ENCODE measurements at places on chromosomes 1 and 21.

DNA sequence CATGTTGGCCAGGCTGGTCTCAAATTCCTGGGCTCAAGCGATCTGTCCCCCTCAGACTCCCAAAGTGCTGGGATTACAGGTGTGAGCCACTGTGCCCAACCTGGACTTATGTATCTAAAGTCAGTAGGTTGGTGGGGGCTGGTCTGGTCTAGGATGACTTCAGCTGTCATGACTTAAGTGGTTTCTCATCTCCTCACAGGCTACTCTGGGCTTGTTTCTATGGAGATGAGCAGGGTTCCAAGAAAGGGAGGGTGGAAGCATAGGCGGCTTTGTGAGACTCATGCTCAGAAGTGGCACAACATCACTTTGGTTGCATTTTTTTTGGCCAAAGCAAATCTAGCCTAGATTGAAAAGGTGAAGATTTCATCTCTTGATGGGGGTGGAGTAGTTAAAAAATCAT, 115.9 kb upstream of the IVNS1ABP start:
- DNase-seq, result no peak

DNA sequence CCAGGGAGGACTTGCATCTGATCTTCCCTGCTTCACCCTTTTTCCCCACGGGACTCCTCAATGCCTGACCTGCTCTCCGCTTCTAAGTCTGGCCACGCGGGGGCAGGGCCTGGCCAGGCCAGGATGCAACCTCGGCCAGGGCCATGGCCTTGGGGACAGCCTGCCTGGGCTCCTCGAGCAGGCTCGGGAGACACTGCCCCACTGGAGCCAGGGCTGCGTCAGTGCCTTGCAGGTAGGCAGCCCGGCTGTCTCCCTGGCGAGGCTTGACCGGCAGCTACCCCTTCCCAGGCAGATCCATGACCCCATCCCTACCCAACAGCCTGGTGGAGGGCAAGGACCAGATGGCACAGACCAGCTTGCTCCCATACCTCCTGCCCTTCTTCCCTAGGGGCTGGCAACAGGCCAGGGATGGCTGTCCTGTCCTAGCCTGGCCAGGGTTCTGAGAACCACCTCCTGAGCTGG, 2.7 kb upstream of the PRDM16 start:
- DNase-seq, result peak; percentile 81

DNA sequence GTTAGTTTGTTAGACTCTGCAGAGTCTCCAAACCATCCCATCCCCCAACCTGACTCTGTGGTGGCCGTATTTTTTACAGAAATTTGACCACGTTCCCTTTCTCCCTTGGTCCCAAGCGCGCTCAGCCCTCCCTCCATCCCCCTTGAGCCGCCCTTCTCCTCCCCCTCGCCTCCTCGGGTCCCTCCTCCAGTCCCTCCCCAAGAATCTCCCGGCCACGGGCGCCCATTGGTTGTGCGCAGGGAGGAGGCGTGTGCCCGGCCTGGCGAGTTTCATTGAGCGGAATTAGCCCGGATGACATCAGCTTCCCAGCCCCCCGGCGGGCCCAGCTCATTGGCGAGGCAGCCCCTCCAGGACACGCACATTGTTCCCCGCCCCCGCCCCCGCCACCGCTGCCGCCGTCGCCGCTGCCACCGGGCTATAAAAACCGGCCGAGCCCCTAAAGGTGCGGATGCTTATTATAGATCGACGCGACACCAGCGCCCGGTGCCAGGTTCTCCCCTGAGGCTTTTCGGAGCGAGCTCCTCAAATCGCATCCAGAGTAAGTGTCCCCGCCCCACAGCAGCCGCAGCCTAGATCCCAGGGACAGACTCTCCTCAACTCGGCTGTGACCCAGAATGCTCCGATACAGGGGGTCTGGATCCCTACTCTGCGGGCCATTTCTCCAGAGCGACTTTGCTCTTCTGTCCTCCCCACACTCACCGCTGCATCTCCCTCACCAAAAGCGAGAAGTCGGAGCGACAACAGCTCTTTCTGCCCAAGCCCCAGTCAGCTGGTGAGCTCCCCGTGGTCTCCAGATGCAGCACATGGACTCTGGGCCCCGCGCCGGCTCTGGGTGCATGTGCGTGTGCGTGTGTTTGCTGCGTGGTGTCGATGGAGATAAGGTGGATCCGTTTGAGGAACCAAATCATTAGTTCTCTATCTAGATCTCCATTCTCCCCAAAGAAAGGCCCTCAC, at the start of gene OLIG2:
TSS of gene OLIG2 (plus strand) at position 447 of the 954 bp plus-strand sequence. CDS start 928 bp downstream, outside the sequence.
- no peak for DNase-seq

DNA sequence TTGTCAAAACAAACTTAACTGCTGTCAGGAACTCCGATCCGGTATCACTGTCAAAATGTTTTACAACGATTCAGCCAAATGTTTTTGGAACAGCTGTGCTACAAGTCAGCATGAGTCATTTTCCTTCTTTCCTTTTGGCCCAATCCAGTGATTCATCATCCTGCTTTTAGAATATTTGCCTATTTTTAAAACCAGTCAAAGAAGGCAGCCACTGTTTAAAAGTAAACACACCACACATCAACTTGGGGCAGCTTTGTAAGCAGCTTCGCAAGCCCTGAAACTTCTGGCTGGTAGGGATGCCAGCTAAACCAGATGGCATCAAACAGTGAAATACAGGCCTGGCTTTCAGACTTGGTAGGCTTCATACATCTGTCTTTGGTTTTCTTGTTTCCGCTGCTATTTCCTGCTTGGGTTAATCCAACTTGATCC, 14.9 kb downstream of the MAP3K7CL start:
- DNase-seq, result peak; percentile 54

DNA sequence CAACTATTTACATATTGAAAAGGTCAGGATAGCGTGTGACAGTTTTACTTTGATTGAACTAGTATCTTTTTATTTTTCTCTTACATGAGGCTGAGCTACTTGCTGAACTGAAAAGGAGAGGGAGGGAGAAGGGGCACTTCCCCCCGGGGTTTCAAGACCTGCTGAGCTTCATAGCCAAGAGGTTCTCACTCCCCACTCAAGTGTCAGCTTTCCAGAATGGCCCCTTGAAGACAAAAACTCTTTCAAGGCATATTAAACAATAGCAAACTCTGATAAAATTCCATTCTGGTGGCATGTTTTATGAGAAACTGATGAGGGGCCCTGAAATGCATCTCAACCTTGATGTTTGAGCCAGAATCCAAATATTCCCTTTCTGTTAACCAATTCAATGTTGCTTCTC, 143.0 kb downstream of the KAZN start:
- no peak for DNase-seq

DNA sequence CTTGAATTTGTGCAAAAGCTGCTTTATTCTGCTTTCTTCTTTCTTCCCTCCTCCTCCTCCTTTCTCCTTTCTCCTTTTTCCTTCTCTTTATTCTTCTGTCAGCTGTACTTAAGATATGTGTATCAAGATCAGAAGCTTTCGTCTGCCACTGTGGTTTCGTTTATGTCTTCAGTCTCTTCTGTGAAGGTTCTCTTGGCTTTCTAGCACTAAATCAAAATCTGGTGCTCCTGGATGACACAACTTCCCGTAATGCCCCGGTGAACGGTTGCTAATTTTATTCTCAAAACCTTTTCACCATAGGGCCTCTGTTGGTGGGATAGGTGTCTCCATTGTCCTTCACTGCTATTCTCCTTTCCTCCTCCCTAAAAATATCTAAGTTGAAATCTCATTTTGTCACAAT, 5.0 kb downstream of the ATF6 start:
- DNase-seq, result no peak

DNA sequence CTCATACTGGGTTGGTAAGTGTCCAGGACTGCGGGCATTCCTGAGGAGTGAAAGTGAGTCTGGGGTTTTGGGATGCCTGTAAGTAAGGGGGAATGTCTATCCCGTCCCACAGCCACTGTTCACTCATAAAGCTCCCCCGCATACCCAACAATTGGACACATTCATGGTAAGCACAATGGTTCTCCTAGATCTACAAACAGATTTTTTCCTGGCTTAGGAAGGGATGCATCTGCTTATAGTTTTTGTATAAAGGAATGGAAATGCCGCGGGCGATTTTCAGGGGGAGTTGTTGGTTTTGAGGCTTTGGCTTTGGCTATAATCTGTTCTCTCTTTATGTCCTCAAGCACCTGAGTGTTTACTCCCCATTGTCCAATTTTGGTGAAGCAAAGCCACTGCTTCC, 7.1 kb downstream of the ERVH48-1 start:
- no peak for DNase-seq

GRCh38 chr1:117810553-117810952, 118.9 kb downstream of the GDAP2 start:
- DNase-seq, result no peak

DNA sequence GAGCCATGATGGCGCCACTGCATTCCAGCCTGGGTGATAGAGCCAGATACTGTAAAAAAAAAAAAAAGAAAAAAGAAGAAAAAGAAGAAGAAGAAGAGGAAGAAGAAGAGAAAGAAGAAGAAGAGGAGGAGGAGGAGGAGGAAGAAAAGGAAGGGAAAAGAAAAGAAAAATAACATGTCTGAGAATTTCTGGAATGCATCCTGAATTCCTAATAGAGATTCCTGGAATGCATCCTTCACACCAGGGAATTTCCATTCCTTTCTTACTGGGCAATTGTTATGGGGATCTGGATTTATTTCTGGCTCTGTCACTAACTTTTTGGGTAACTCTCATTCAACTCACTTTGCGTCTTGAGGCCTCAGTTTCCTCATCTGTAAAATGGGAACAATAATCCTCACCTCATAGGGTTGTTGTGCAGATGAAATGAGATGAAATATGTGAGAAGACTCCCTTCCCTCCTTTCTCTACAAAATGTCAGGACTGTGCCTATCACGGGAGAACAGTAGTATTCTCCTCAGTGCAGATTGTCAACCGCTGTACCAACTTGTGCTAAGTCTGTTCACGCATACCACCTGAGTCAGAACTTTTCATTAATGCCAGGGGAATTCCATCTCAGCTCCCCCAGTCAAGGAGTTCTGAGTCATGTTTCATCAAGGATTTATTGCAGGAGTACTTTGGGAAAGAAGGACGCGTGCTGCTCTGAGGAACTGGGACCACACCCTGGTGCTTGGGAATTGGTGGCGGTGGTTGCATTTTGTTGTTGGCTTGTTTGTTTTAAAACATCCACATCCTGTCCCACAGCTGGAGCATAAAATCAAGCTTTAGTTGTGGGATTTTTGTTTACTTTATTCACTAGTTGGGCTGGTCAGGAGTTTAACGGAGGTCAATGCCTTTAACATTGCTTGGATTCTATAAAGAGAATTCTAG, 42.4 kb upstream of the ROR1 start:
- DNase-seq, result no peak

DNA sequence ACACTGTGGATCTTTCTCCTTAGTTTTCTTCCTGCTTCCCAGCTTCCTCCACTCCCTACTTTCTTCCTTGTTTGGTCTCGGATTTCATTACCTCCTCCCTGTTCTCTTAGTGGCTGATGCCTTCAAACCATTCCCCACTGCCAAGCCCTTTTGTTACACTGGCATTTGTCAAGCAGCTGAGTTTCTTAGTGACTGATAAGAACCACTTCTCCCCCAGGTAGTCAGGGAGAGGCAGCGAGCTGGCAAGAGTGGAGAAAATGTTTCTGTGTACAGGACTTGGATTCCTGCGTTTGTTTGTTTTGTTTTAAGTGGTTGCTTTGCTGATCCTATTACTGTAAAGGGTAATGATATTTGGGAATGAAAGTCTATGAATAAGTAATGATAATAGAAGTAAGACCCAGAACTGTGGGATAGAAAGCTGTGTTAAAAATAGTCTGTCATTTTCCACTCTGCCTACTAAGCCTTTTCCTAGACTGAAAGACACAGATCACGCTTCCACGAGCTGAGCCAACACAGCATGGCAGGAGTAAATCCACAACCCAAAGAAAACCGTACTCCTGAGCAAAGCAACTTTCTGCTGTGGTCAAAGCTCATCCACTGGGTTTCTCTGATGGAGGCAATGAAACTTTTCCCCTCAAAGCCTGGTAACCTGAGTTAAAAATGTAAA, 10.1 kb upstream of the SERTAD4 start:
- DNase-seq, result peak; percentile 65
